T follicular helper cell (primary cell): ENCODE measurements at places on chromosomes 2 and 18.

GRCh38 chr2:33014268-33014667 is 67.5 kb downstream of the LTBP1 start:
- no peak for DNase-seq

GRCh38 chr2:15047184-15047583 is 414.7 kb downstream of the LRATD1 start:
- DNase-seq: no peak

DNA sequence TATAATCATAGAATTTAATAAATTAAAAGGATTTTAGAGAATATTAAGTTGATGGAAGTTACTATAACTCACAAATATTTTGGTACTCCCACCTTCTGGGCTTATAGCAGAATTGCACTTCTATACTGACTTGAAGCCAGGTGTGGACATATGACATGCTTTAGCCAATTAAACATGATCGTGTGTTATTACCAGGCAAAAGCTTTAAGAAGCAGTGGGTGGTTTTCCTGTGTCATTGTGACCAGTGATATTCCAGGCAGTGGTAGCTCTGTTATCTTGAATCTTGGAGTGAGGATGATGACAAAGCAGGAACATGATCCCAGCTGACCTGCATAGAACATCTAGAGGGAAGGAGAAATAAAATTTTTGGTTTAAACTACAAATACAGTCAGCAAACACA is 370.9 kb upstream of the ZEB2 start:
- DNase-seq: no peak

GRCh38 chr18:3248658-3249359 is 1.2 kb downstream of the MYL12A start:
- DNase-seq: no peak

- no peak for DNase-seq
Observed at GRCh38 chr18:39835303-39836030, 2119.6 kb upstream of the PIK3C3 start.

DNA sequence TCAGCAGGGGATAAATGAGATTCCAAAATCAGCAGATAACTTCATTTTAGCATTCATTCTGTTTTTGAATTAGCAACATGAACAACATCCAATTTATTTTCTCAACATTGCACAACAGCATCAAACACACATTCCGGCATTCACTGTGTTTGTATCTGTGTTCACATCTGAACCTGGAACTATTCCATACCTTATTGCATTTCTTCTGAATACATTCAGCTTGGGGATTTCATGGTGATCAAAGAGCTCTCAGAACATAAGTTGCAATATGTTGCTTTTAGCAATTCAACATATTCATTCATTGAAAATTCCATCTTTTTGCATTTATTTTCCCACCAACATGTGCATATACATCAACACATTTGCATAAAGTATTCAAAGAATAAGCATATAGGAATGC is 1431.7 kb upstream of the PIK3C3 start:
- DNase-seq: no peak

DNA sequence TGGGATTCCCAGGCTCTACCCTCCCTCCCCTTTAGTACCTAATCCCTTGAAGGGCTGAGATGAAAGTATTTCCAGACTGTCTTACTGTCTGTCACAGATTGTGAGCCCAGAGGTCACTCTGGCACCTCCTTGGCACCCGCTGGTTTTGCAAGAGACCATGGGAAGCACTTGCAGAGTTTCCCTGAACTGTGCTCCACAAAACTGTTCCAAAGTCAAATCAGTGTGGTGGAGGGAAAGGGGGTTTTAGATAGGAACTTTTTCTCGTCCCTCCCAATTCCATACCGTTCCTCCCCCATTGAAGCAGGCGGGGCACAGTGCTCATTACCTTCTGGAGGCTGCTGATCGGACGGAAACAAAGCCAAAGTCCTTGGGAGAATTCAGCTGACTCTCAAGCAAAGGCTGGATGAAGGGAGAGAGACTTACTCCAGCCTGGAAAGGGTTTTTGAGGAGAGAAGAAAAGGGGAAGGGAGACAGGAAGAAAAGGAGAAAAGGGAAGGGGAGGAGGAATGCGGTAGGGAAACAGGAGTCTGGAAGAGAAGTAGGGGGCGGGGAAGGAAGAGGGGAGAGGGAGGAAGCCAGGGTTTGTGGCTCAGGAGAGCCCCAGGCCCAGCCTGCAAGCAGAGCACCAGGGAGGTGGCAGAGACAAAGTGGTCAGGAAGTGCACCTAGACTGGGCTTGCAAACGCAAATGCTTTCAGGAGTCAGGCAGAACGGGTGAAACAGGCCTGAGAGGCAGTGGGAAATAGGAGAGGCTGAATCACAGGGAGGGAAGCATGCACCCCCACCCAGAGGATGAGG is 88.4 kb upstream of the SP3 start:
- no peak for DNase-seq

GRCh38 chr2:85376291-85377065 is 21.9 kb downstream of the ELMOD3 start:
- no peak for DNase-seq

- no peak for DNase-seq
Observed at GRCh38 chr2:26000561-26001082, 18.3 kb upstream of the KIF3C start.

- no peak for DNase-seq
Observed at GRCh38 chr2:109001201-109001600, 12.2 kb upstream of the EDAR start.

- no peak for DNase-seq
Observed at GRCh38 chr18:456361-457139, 44.0 kb downstream of the COLEC12 start.

- no peak for DNase-seq
Observed at GRCh38 chr2:95374921-95375471, 27.5 kb upstream of the FAHD2A start.

DNA sequence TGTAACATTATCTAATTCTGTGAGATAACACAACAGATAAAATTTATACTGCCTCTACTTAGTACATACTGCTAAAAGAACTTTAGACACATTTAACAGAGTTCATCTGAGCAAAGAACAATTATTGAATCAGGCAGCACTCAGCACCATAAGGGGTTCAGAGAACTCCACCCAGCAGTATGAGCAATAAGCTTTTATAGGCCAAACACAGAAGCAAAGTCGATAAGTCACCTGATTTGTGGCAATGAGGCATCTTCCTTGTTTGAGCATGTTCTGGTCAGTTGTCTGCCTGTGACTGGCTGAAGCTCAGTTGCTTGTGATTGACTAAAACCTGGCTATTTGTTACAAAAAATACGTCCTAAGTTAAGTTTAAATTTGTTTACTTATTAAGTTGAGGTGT is 746.1 kb upstream of the DDX18 start:
- DNase-seq: no peak

- DNase-seq: no peak
Observed at GRCh38 chr2:181954538-181954883, 31.1 kb upstream of the PPP1R1C start.

DNA sequence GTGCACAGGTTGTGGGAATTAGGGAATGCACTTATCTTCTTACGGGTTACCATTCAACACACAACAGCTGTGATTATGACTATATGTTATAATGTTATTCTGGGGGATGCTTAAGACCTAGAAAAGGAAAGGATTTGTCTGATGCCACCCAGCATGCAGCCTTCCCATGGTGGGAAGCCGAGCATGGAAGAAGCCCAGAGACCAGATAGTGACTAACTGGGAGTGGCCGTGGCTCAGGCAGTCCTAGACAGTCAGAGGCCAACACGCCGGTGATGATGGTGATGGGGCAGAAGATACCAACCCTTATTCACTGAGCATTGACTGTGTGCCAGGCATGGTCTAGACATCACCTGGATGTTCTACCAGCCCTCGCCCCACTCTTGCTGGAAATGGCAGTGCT is 35.9 kb downstream of the CYRIA start:
- no peak for DNase-seq

DNA sequence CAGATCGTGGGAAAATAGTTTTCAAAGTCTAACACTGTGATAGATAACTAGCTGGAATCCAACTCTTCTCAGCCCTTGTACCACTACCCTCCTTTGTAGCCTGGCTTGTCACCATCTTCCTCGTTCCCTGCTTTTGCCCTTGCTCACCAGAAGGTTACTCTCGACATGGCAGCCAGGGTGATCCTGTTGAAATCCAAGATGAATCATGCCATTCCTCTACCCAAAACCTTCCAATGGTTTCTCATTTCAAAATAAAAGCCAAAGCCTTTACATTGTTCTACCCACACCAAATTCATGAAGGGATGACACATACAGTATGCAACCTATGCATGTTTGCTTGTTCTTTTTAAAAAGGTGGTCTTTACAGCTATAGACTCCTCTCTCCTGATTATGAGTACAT is 45.7 kb downstream of the STAT4 start:
- no peak for DNase-seq

DNA sequence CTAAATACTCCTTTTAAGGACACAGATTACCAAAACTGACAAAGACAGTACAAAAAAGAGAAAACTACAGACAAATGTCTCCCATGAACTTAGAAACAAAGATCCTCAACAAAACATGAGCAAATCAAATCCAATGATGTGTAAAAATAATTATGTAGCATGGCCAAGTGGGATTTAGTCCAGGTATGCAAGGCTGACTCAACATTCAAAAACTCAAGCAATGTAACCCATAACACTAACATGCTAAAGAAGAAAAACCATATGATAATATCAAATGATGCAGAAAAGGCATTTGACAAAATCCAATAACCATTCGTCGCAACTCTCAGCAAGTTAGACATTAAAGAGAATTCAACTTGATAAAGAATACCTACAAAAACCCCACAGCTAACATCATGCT is 239.0 kb upstream of the KLHL29 start:
- no peak for DNase-seq

GRCh38 chr2:57429831-57430230 is 616.8 kb upstream of the VRK2 start:
- no peak for DNase-seq

- DNase-seq: no peak
Observed at GRCh38 chr2:217273162-217273561, 413.3 kb upstream of the TNP1 start.

DNA sequence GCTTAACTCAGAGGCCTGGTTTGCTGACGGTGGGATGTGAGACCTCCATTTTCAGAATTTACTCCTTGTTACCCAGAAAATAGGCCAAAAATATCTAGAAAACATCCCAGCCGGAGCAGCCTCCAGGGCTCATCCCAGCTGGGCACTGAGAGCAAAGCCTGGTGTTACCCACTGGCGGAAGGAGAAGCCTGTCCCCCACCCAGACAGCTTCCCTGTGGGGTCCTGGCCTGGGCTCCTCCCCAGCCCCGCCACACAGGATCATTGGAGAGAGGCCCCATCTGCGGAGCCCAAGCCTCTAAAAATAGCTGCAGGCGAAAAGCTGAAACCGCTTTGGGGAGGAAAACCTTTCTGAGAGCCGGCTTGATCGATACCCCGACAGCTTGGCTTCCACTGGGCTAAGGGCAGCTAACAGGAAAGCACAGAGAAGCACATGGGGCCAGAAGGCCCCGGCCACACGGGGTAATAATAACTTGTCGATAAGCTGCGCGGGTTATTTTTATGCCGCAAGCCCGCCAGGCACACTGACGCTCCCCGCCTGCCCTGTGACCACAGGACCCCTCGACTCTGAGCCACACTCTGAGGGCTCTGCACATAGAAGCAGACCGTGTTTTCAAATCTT is 26.9 kb upstream of the FAHD2A start:
- no peak for DNase-seq

DNA sequence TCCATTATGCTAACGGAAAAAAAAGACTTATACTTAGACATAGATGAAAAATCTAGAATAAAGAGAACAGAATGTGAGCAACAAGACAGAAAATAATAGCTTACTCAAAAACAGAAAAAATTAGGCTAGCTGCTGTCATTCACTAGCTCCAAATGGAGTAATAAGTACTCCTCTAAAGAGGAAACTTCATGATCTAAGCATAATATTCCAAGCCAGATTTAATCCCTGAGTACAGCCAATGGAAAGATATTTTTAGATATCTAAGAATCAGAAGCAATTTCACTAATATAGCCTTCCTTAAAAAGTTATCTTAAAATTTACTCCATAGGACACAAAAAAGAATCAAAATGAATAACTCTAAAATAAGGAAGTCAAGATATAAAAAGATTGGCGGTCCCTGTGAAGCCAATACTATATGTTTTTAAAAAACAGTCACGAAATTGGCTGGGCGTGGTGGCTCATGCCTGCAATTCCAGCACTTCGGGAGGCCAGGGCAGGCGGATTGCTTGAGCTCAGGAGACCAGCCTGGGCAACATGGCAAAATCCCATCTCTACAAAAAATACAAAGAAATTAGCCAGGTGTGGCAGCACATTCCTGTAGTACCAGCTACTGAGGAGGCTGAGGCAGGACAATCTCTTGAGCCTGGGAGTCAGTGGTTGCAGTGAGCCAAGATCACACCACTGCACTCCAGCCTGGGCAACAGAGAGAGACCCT is 123.2 kb upstream of the BCL2L11 start:
- DNase-seq: no peak

GRCh38 chr2:17166506-17166905 is 351.7 kb downstream of the RAD51AP2 start:
- DNase-seq: no peak

- no peak for DNase-seq
Observed at GRCh38 chr18:52636536-52636935, 296.5 kb downstream of the DCC start.

GRCh38 chr2:34307636-34308035 is 708.5 kb upstream of the FAM98A start:
- no peak for DNase-seq

- no peak for DNase-seq
Observed at GRCh38 chr2:60440767-60441163, 112.7 kb downstream of the BCL11A start.
